ENCODE measurements at places on chromosomes 12 and 14. TPM values are rescaled to one million over a fixed set of nuclear protein-coding genes. Genes with fewer than 3 reads are reported as not detected.

Gene IL22
- not detected for total RNA-seq

Gene ARHGEF25
- total RNA-seq, result 2.0 TPM

Gene NTF3
- under 0.01 TPM for total RNA-seq

Gene SAV1
- total RNA-seq, result 14.1 TPM

Gene TAS2R43
- 0.99 TPM for total RNA-seq

Gene CPNE6
- total RNA-seq, result not detected

Gene GPD1
- total RNA-seq, result not detected

Gene ZBTB39
- 8.9 TPM for total RNA-seq

GRCh38 chr14:64069634-64070359 lies 217.0 kb downstream of the SYNE2 start:
- no peak for DNase-seq

- no peak for DNase-seq
Measured at GRCh38 chr14:74539503-74539902, 45.9 kb downstream of the ISCA2 start.

- peak; percentile 94 for DNase-seq
Measured at GRCh38 chr12:89160716-89161123, 191.6 kb downstream of the DUSP6 start.

GRCh38 chr14:81144824-81145603 lies 75.7 kb downstream of the GTF2A1 start:
- peak; percentile 7 for DNase-seq

GRCh38 chr12:121918679-121919038 lies 267 bp downstream of the CFAP251 start:
- no peak for DNase-seq

DNA sequence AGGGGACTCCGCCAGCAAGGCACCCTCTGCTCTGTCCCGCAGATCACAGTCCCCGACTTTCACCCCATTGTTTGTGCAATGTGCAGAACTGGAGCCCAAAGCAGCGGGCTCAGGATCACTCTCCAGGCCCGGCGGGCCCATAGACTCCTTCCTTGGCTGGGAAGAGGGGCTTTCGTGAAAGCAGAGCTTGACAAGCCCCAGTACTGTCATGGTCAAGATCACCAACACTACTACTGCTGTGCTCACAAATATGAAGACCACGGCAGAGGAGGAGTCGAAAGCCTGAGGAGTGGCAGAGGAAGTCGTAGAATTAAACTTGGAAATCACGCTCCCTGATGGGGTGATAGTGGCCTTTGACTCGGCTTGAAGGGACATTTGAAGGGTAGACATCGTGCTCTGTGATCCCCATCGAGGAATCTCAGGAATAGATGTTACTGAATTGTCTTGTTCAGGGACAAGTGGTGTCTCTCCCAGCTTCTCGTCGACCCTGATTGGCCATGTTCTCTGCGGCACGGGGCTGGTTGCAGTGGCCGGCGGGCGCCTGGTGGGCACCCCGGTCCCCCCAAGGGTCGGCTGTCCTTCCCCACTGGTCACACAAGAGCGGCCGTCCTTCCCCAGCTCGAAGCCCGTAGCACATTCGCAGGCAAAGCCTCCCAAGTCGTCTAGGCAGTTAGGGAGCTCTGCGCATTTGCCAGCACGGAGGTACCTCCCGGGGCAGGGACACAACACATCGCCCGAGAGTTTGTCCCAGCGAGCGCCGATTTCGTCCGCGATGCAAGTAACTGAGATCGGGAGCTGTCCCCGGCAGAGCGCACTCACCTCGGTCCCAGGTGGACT lies 1.1 kb downstream of the CLEC14A start:
- peak; percentile 54 for DNase-seq

DNA sequence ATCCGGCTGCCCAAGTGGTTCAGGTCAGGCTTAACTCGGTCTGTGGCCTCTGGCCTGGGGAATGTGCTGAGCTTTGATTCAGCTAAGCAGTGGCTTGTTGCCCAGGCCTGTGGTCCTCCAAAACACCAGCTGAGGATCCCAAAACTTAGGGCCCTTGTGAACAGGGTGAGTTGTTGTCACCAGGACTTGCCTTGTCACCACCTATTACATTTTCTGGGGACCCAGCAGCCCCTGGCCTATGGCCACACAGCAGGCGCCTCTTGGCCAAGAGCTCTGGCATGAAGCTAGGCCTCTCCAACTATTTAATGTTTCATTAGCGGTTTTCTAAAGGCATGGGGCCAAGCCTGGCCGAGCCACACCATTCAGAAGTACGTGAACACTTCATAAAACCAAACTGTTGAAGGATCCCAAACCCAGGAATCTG lies 343.7 kb downstream of the CACNA1C start:
- no peak for DNase-seq

- peak; percentile 64 for DNase-seq
Measured at GRCh38 chr12:57521525-57522010, 1.1 kb upstream of the MBD6 start.

GRCh38 chr14:89504602-89505313 lies 87.7 kb upstream of the FOXN3 start:
- peak; percentile 18 for DNase-seq

DNA sequence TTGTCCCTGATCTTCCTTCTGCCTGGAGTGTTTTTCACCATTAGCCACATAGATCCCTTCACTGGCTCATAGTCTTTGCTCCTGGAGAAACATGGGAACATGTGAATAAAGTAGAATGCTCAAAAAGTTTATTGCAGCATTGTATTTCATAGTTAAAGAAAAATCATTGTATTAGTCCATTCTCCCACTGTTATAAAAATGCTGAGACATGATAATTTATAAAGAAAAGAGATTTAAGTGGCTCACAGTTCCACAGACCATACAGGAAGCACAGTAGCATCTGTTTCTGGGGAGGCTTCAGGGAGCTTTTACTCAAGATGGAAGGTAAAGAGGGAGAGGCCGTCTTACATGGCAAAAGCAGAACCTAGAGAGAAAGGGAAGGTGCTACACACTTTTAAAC lies 238.3 kb upstream of the OR4E1 start:
- no peak for DNase-seq

DNA sequence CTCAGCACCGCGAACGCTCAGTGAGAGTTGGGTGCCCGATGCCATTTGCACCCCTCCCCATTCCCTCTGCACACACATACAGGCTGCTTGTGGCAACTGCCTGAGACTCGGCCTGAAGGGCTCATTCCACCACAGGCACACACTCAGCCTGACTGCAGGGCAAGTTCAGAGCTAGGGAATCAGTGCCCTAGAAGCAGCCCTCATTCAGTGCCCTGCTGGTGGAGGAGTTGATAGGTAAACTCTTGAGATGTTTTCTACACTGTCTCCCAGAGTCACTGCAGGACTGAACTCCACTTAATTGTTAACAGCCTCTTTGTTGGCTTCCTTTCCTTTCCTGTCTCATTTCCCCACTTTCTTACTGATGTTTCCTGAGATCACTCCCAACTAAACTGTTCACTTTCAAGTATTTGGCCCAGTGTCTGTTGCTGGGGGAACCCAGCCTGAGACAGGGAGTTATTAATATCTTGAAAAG lies 16.9 kb downstream of the PPP1R36 start:
- no peak for DNase-seq

- DNase-seq, result no peak
Measured at GRCh38 chr12:105820429-105821125, 318.2 kb downstream of the NUAK1 start.

GRCh38 chr12:56769868-56770267 lies 6.7 kb downstream of the HSD17B6 start:
- DNase-seq, result no peak

DNA sequence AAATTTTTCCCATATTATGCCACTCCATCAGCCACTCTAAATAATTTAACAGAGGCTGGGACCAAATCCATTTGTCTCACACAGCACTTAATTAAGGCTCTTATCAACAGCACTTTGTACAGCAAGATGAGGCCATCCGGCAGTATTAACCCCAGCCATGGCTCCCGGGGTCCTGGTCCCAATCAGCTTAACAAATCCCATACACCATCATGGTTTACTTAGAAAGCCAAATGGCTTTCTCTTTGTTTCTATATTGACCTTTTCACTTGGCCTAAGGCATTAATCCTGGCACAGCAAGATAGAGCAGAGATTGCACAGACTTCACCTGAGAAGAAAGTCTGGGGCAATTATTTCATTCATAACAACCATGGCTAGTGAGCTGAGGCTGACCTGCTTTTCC lies 38.6 kb downstream of the SPTSSA start:
- no peak for DNase-seq

DNA sequence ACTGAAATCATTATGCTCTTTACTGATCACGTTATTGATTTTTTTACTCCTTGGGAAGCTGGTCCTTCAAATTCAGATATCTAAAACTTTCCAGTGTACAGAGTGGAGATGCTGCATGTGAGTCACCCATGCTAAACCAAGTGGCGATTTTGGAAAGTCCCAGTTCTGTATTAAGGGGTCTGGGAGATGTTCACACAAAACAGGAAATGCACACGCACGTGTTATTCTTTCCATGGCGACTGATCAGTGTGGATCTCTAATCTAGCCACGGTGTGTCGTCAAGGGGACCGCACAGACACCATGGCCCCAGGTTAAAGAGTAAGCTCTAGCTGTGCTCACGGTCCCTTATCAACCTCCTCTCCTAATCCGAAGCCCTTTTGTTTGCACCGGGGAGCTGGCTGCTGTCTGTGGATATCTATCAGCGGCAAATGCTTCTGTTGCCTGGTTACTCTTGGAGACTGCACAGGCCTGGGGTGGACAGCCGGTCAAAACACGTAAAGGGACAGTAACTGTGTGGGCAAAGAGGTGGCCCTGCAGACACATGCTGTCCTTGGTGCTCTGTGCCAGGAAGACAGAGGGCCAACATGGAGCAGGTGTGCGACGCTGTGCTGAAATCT lies 96.6 kb downstream of the RIMBP2 start:
- no peak for DNase-seq

- DNase-seq, result no peak
Measured at GRCh38 chr12:52190860-52191729, 719 bp downstream of the KRT80 start.

- no peak for DNase-seq
Measured at GRCh38 chr12:66345212-66345611, 42.9 kb downstream of the HELB start.

DNA sequence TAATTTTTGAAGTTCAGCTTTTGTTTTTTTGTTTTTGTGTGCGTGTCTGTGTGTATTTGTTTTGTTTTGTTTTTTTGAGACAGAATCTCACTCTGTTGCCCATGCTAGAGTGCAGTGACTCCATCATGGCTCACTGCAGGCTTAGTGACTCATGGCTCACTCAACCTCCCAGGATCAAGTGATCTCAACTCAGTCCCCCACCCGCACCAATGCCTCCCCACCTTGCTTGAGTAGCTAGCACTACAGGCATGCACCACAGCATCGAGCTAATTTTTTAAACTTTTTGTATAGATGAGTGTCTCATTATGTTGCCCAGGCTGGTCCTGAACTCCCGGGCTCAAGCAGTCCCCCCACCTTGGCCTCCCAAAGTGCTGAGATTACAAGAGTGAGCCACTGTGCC lies 981.4 kb downstream of the BCL11B start:
- no peak for DNase-seq

- no peak for DNase-seq
Measured at GRCh38 chr14:34604995-34605394, 25.0 kb downstream of the SNX6 start.

GRCh38 chr14:36738269-36738668 lies 76.6 kb downstream of the PAX9 start:
- no peak for DNase-seq

DNA sequence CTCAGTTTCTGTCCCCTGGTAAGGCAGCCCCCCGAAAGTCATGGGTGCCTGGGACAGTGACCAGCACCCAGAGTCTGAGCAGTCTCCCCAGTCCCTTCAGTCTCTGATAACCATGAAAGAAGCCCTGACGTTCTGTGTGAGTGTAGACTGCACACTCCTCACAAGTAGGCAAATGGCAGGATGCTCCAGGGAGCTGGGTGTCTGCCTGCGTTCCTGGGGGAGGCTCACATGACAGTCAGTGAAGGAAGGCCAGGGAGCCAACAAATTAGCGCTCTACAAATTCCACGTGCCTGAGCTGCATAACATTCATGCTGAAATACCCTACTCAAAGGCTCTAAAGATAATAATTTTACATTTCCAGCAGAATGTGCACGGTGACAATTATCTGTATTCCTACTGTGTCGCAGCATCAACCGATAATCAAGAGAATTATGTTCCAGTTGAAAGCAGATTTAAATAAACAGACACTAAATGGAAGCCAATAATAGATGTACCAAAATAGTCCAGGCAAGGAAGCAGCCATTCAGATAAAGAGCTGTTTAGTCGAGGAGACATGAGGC lies 56.3 kb downstream of the ASCL1 start:
- DNase-seq, result no peak

DNA sequence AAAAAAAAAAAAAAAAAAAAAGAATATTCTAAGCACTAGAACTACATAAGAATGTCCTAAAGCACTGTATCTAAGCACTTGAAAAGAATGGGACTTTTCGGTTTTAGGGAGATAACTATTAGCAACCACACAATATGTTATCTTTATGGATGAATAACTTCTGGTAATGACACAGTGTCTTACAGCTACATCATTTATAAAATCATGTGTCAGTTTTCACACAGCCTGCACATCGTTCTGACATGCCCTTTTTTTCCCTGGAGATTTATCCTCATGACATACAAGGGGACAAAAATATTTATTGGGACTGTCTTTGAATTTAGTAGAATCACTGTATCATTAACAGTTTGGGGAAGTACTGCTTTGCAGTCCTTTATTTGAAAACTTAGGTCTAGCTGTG lies 17.3 kb downstream of the TMEM19 start:
- DNase-seq, result no peak

GRCh38 chr12:130916241-130916911 lies 37.3 kb upstream of the ADGRD1 start:
- peak; percentile 75 for DNase-seq

- no peak for DNase-seq
Measured at GRCh38 chr12:53696655-53697331, 20.9 kb upstream of the ATP5MC2 start.

- DNase-seq, result peak; percentile 58
Measured at GRCh38 chr14:85533861-85534291, 3.9 kb downstream of the FLRT2 start.

DNA sequence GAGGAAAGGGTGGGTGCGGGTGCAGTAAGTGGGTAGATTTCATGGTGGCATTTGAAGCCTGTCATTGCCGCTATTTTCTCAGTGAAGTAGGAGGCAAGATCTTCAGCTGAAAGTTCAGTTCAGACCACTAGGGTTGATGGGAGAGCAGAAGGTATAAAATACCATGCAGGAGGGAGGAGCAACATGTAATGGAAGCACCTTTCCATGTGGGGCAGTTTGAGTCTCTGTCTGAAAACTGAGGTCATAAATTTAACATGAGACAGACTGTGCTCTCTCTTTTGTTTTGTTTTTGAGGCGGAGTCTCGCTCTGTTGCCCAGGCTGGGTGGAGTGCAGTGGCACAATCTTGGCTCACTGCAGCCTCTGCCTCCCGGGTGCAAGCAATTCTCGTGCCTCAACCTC lies 22.7 kb downstream of the LRRC74A start:
- no peak for DNase-seq

DNA sequence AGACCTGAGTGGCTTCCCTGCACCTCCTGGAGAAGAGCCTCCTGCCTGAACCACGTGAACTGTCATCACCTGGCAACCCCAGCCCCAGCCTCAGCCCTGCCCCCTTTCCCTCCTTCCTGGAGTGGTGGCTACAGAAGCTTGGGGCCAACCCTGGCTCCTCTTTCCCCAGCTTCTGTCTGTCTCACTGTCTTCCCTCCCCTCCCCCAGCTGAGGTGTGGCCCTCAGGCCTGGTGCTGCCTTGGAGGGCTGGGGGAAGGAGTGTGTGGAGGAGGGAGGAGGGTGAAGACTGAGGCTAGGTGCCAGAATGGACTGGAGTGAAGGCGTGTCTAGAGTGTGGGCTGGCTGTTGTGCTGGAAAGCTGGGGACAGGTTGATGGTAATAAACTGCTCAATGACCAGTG lies 9.7 kb downstream of the NFATC4 start:
- no peak for DNase-seq
